CD4-positive, alpha-beta T cell treated with Interleukin-6 at 100 ng/mL for 8 hours (primary cell): ENCODE measurements at places on chromosomes 5 and 9.

GRCh38 chr9:326667-327066, 112.0 kb downstream of the DOCK8 start:
- no peak for DNase-seq

DNA sequence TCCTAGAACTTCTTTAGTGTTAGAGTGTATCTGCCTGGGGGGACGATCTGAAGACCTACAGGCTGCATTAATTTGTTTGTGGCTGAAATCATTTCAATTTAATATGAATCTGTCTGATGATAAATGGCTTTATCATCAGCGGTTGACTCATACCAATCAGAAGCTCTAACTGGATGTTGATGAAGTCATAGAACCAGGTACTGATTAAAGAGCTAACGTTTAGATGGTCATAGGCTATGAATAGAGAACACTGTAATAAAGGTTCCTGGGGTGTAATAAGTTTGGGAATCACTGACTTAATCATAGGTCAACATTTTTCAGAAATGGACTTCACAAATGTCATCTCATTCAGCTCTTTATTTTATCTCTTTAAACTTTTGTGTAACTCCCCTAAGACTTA, 329.9 kb downstream of the MSX2 start:
- DNase-seq: no peak

GRCh38 chr9:95817205-95817604, 58.3 kb upstream of the ERCC6L2 start:
- no peak for DNase-seq

DNA sequence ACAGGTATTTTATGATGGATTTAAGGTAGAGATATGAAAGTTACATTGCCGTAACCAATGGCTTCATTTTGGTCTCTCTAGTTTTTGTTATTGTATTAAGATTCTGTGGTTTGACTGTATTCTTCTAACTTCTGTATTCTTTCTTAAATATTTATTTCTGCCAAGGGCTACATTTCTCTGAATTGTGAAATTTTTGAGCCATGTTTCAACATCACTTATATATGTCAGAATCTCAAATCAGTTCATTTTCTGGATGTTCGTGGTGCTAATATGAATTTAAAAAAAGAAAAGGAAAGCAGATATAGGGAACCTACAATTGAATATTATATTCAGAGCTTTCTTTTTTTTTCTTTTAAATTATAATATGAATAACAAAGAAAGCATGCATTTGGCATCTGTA, 142.7 kb downstream of the ANXA1 start:
- DNase-seq: no peak
